ENCODE measurements at places on chromosomes 4 and X. TPM values are rescaled to one million over a fixed set of nuclear protein-coding genes. Genes with fewer than 3 reads are reported as not detected.

DNA sequence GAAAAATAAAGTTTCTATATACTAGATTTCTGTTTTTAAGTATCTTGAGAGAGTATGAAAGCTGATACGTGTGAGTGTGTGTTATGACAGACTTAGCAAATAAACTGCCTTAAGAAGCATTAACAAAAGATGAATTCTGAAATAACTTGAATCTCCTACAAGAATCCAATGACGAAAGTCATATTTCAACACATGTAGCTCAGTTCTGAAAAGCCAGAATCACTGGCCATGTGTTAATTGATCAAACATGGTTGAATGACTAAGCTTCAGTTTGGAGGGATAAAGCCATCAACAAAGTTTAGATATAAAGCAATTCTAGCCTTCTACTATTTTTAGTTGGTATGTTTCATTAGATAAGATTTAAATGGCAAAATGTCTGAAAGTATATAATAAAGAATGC is 88.5 kb upstream of the ETNPPL start:
- no peak for DNase-seq
- no peak overlapping the region for H3K4me3 ChIP-seq
- no peaks in the 10 kb centered on the region for H3K36me3 ChIP-seq
- no peak overlapping the region for H3K27ac ChIP-seq
- H3K27me3 ChIP-seq = no peaks in the 10 kb centered on the region

DNA sequence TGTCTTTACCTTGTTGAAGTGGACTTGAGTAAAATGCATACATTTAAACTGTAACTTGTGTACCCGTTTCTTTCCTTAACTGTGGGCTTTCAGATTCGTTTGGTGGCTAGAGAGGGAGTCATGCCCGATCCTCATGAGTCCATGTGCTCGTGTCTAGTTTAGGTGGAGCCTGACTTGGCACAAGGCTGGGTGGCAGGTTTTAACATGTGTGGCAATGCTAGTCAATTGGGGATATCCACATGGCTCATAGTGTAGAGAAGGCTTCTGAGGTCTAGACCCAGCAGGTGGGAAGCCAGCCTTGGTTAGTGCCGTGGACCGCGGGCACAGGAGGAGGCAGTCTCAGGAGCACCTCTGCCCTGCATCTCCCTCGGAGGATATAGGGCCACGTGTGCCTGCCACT is 48.5 kb upstream of the CLCN4 start:
- no peaks in the 10 kb centered on the region for H3K27me3 ChIP-seq
- peaks cover 64% of the 10 kb centered on the region for H3K4me1 ChIP-seq
- no peak for DNase-seq
- no peaks in the 10 kb centered on the region for H3K36me3 ChIP-seq
- H3K27ac ChIP-seq = peak overlapping the region; percentile 54
- H3K4me3 ChIP-seq = no peak overlapping the region

GRCh38 chr4:99436976-99437722 is 2.0 kb upstream of the ADH7 start:
- no peak overlapping the region for H3K27ac ChIP-seq
- H3K4me1 ChIP-seq = no peaks in the 10 kb centered on the region
- no peak for DNase-seq
- no peak overlapping the region for H3K4me3 ChIP-seq
- H3K36me3 ChIP-seq = no peaks in the 10 kb centered on the region
- H3K27me3 ChIP-seq = no peaks in the 10 kb centered on the region

Gene DKK2
- total RNA-seq = 0.75 TPM

Gene ANKRD17
- total RNA-seq = 50.9 TPM

- H3K4me3 ChIP-seq = no peak overlapping the region
- H3K4me1 ChIP-seq = no peaks in the 10 kb centered on the region
- no peak for DNase-seq
- H3K27ac ChIP-seq = no peak overlapping the region
These were observed 79.6 kb downstream of the AFF2 start for GRCh38 chrX:148580016-148580415.

Gene HSFX3
- not detected for total RNA-seq

Gene IL21
- total RNA-seq = not detected

GRCh38 chrX:153459986-153460385 is 10.4 kb downstream of the HAUS7 start:
- H3K27ac ChIP-seq = no peak overlapping the region
- H3K4me1 ChIP-seq = no peaks in the 10 kb centered on the region
- no peaks in the 10 kb centered on the region for H3K27me3 ChIP-seq
- no peak for DNase-seq
- H3K4me3 ChIP-seq = no peak overlapping the region
- peaks cover 15% of the 10 kb centered on the region for H3K36me3 ChIP-seq

DNA sequence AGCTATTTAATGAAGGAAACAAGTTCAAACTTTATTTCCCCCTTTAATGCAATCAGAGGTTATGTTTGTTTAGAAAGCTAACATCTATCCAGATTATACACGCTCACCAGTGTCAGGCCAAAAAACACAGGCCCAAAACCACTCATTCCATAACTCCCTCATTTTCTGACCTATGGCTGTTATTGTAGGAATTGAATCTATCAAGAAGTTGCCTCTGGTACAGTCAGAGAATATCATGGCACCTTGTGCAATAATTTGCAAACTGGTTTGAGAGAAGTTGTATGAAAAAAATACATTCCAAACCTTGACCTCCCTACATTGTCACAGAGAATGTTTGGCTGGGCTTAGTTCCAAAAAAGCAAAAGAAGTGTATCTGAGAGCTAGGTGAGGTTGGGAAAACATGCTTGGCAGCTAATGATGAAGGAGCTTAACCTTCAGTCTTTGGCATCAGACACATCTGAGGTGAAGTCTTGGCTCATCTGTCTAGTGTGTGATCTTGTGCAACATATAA is 591.0 kb downstream of the ANKRD50 start:
- H3K36me3 ChIP-seq = no peaks in the 10 kb centered on the region
- H3K27ac ChIP-seq = no peak overlapping the region
- H3K27me3 ChIP-seq = no peaks in the 10 kb centered on the region
- H3K4me1 ChIP-seq = no peaks in the 10 kb centered on the region
- no peak overlapping the region for H3K4me3 ChIP-seq
- no peak for DNase-seq

Gene GALNTL6
- not detected for total RNA-seq

Gene ATP2B3
- total RNA-seq = not detected

Gene CHRDL1
- 10.3 TPM for total RNA-seq

- peaks cover 80% of the 10 kb centered on the region for H3K27me3 ChIP-seq
- no peak overlapping the region for H3K27ac ChIP-seq
- H3K36me3 ChIP-seq = no peaks in the 10 kb centered on the region
- H3K4me1 ChIP-seq = peaks cover 39% of the 10 kb centered on the region
- no peak overlapping the region for H3K4me3 ChIP-seq
- peak; percentile 4 for DNase-seq
These were observed 2.8 kb upstream of the NKX1-1 start for GRCh38 chr4:1409079-1409478.

Gene TMEM31
- not detected for total RNA-seq

Gene FAM9B
- not detected for total RNA-seq

DNA sequence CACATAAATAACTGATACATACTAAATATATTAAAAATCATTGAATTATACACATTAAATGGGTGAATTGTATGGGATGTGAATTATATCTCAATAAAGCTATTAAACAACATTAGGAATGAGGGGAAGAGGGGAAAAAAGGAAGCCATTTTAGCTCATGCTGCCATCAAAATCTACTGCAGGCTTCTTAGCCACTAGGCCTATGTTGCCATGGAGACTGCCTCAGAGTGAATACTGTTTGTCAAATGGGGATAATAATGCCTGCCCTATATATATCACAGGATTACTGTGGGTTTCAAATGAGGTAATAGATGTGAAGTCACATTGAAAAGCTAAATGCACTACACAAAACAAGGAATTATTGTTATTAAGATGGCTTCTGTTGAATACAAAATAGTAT is 21.2 kb downstream of the TMEM255A start:
- H3K4me3 ChIP-seq = no peak overlapping the region
- no peaks in the 10 kb centered on the region for H3K36me3 ChIP-seq
- no peak for DNase-seq
- H3K27me3 ChIP-seq = no peaks in the 10 kb centered on the region
- H3K27ac ChIP-seq = no peak overlapping the region
